WERI-Rb-1 (cell line): ENCODE measurements at places on chromosomes 6 and 20.

- no peak for DNase-seq
Measured at GRCh38 chr6:161406646-161407045, 132.8 kb upstream of the AGPAT4 start.

- no peak for DNase-seq
Measured at GRCh38 chr6:168136001-168136400, 57.0 kb upstream of the FRMD1 start.

DNA sequence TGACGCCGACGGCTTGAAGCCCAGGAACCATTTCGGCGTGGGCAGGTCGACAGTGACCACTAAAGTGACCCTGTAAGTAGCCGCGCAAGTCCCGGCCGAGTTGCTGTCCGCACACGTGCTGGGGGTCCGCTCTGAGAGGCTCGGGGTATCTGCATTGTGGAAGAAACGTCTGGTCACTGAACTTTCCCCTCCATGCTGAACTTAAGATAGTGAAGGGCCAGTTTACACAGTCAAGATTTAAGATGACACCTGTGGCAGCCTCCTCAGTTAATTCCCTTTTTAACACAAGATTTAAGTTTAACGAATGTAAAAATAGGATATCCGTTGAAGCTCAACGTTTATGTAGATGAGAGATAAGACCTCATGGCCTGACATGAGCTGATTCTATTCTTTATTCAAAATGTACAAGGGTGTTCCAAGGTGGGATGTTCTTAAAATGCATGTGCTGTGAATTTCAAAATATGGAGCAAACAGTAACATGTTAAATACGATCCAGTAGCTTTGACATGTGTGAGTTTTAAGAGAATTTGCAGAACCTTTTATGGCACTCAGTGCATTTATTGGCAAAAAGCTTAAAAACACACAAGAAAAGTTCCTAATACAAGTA, 116.2 kb downstream of the RTN4IP1 start:
- DNase-seq = no peak

GRCh38 chr6:111724039-111724438, 118.4 kb upstream of the TRAF3IP2 start:
- DNase-seq = no peak

GRCh38 chr20:44963325-44964215, 2.7 kb upstream of the STK4 start:
- DNase-seq = no peak

GRCh38 chr6:42051268-42051653, 937 bp downstream of the TAF8 start:
- no peak for DNase-seq

GRCh38 chr20:31595380-31595653, 9.8 kb upstream of the ID1 start:
- no peak for DNase-seq

- no peak for DNase-seq
Measured at GRCh38 chr20:34322267-34323105, 19.3 kb upstream of the AHCY start.

DNA sequence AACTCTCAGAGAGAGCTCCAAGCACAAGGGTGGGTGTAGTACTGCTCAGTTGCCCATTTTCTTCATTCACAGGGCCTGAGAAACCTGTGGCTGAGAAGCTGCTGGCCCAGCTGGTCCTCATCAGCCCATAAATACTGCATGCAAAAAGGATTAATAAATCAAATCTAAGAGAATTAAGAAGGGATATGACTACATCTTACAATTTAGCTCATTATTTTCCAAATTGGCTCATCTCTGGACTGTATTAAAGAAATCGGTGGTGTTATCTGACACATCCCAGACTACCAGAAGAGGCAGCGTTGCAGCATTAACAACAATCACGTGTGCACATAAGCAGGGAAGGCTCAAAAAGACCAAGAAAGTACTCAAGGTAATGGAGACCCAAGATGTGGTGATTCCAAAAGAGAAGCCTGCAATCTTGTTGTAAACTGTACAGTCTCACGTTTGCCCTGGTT, 90.7 kb downstream of the CD24 start:
- DNase-seq = peak; percentile 20

DNA sequence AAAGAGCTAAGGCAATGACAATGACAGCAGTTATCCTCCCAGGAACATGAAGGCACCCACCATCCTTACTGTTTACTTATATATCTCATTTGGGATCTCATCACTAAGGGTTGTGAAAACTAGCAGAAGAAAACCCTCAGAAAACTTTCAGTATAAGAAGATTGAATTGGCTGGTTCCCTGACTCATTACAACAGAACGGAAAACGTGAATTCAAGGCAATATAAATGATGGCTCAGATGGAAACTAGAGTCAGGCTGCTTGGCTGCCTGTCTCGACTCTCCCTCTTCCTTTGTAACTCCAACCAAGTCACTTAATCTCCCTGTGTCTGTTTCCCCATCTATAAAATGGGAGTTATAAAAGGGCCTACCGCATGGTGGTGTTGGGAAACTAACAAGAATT, 387.1 kb upstream of the JARID2 start:
- no peak for DNase-seq

GRCh38 chr20:46857061-46857831, 37.4 kb upstream of the EYA2 start:
- no peak for DNase-seq

DNA sequence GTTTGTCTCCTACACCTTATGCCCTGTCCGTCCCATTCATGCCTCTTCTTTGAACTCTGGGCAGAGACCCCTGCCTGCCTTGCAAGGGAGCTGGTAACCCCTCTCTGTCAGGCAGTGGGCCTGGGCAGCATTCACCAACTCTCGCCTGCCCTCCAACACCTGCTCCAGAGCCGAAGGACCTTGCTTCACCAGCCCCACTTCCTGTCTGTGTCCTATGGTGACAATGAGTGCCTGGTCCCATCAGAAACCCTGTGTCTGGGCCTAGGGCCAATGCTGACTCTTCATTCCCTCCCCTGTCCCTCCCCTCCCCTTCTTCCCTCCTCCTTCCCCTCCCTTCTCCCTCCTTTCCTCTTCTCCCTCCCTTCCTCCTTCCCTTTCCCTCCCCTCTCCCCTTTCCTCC, 22.8 kb upstream of the PCMTD2 start:
- DNase-seq = no peak

DNA sequence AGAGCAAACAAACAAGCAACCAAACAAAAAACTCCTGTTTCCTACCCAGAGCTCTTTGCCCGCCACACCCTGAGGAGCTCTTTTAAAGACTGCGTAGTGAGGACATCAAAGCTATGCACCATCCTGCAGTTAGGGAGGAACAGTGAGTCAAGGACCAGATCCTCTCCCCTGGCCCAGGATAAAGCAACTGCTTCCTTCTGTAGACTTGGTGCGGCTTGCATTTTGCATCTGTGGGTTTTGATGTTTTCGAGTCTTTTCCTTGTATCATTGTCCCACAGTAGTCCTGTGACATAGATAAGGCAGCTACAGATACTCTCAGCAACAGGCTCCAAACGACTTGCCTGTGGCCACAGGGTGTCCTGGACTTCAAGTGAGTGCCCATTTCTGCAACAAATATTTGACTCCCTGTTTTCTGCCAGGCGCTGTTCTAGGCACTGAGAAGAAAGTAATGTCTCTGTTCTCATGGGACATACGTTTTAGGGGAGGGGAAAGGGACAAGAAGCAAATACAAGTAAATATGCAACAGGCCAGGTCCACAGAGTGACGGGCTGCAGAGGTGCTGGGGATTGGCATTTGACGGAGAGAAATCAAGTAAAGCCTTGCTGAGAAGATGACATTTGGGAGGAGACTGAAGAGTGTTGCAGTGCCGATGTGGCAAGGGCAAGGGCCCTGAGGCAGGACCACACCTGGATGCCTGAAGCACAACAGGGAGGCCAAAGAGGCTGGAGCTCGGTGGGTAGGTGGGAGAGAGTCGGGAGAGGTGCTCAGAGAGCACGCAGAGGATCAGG, 35.9 kb upstream of the MAP3K4 start:
- no peak for DNase-seq

- DNase-seq = no peak
Measured at GRCh38 chr6:92297101-92297500, 1122.3 kb downstream of the EPHA7 start.

GRCh38 chr6:17867880-17868279, 119.6 kb downstream of the KIF13A start:
- DNase-seq = peak; percentile 32

DNA sequence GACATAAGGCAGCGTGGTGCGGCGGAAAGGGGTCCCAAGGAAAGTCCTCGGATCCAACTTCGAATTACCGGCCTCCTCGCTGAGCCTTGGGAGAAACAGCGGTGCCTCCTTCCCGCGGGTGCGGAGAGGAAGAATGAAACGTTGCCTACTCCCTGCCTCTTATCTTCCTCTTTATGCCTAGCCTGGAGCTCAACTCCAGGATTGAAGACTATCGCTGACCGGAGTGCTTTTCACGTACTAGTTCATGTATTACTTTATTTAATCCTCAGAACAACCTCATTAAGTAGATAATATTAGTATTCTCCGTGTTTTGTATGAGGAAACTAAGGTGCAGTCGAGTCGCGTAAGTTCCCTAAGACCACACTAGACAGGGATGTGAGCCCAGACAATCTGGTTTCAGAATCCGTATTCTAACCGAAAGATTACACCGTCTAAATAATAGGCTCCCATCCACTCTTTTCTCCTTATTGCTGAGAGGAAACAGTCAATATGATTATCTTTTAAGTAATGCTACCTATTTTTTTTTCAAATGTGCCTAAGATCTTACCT, 793 bp upstream of the PDSS2 start:
- no peak for DNase-seq

DNA sequence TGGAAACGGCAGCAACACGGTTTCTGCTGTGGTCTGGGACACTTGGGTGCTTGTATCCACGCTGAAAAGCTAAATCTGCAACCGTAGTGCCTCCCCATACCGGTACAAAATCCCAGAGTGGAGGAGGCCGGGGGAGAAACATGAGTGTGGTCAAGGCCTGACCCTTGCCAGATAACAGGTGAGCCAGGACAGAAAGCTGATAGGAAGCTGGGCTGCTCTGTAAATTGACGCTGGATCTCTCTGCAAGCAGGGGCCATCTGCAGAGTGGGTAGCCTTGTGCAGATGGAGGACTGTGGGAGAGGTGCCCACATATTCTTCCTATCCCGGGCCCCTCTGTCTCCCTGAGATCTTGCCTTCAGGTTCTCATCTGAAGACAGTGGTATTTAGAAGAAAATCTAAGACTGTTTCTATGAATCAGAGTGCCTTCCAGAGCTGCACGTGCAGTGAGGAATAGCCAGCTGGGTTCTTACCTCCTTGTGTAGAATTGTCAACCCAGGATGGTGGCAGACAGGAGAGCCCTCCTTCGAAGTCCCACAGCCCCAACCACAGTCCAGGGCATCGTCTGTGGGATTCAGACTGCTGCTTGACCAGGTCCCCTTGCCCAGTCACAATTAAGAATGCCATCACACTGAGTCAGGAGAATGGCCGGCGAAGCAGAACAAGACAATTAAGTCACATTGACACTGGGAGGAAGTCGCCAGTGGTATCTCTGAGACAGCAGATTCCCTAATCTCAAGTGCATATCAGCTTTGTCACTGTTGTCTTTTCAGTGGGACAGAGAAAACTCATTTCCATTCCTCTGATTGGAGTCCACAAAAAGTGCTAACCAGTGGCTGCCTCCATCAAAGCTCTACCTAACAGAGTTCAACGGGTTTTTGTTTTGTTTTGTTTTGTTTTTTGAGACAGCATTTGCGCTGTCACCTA, 100.0 kb upstream of the RIPOR2 start:
- DNase-seq = no peak

DNA sequence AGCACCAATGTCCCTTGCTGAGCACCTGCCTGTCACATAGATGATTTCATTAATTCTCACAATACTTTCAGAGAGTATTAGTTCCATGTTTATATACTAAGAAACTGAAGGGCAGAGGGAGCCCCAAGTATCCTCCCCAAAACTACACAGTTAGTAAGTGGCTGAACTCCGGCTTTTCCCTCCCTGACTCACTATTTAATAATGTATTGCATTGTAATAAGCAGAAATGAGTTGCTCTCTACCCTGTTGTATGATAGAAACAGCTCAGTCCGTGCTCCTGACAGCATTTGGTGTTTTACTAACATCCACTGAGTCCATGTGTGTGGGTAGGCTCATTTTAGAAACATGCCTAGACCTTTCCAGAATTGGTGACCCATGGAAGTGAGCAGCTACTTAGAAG, 76.8 kb downstream of the OLIG3 start:
- no peak for DNase-seq

DNA sequence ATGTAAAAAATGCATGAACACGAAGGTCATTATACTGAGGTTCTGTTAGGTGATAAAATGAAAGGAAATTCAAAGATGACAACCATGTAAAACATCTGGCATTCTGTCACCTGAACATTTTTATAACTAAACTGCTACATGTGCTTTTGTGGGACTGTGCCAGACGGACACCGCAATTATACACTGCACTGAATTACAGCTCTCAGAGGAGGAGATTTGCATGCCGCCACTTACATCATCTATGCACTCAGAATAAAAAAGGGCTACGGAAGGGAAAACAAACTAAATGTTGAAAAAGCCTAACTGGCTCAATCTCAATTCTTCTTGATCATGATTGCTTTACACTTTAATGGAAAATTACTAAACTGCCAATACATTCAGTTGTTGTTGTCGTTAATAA, 614.0 kb upstream of the EYS start:
- DNase-seq = no peak
